IMR-90 (cell line): ENCODE measurements at places on chromosomes 2 and 18. TPM values are rescaled to one million over a fixed set of nuclear protein-coding genes. Genes with fewer than 3 reads are reported as not detected.
A peak's percentile ranks its signal among the peaks of the same experiment; 100 is the strongest.

DNA sequence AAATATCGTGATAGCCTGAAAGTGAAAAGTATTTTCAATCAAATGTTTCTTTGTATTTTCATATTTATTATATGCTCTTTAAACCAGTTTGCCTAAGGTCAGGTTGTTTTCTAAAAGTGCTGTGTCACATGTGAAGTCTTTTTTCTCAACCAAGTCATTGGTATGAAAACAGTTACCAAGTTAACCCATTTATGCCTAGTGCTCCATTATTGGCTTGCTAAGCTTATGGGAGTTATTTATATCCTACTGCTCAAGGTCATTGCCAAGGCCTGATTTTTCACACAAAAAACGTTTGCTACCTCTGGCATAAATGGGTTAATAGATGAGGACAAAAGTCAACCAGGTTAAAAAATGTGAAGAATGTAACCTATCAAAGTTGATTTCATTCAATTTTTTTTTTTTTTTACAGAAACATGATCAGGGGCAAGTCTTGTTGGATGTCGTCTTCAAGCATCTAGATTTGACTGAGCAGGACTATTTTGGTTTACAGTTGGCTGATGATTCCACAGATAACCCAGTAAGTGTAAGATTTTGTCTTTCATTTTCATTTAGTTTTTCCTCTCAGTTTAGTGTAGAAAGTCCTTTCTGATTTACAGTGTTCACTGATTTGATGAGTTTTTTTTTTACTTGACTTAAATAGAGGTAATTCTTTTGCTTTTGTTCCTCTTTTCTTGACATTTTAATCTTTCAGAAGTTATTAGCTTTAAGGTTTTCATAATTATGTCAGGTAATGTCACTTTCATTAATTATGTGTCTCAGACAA is 102.6 kb downstream of the PTPN4 start:
- DNase-seq = no peak

CPLX4 gene
- not detected in 2 replicates for total RNA-seq

- DNase-seq = no peak
Measured at GRCh38 chr18:43275546-43275945, 1.7 kb downstream of the SYT4 start.

GRCh38 chr2:44716131-44716530 is 225.4 kb upstream of the SIX3 start:
- no peak for DNase-seq

- DNase-seq = no peak
Measured at GRCh38 chr18:55544014-55544413, 44.0 kb downstream of the TCF4 start.

DNA sequence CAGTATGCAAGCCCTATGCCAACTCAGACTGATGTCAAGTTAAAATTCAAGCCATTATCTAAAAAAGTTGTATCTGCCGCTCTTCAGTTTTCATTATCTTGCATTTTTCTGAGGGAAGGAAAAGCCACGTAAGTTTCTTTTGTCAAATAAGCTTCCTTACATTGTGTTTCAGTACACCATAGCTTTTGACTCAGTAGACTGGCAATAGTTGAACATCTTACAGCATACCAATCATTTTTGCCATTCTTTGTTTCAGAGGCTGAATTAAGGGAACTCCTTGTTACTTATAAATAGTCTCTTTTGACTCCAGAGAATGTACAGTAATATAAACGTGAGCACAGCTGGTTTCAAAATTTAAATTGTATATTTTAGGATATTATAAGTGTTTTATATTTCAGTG is 120.6 kb downstream of the EHBP1 start:
- peak; percentile 65 for DNase-seq

GRCh38 chr2:190188289-190188688 is 125.8 kb upstream of the MSTN start:
- DNase-seq = no peak

CCBE1 gene
- total RNA-seq = 93.9 and 148 TPM in 2 replicates

MEP1B gene
- not detected in 2 replicates for total RNA-seq

LOXHD1 gene
- total RNA-seq = not detected in 2 replicates

GRCh38 chr2:229445501-229446211 is 174.6 kb upstream of the PID1 start:
- DNase-seq = peak; percentile 16

PROKR1 gene
- total RNA-seq = not detected in 2 replicates

DNA sequence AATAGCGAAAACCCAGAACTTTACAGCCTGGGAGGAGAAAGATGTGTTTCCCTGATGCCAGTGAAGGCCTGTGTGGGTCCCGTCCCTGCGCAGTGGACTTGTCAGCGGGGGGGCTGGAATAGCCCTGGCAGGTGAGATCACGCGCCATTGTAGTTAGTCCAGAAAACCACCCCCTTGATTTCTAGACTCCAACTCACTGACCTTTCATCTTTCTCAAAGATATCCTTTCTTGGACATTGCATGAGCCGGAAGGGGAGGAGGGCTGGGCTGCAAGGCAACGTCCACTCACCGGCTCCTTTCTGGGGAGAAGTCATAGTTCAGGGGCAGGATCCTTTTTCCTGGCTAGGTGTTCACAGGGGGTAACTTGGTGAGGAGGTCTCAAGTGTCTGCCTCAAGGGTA is 22.3 kb upstream of the ASAP2 start:
- no peak for DNase-seq

CFC1 gene
- total RNA-seq = not detected in 2 replicates

GRCh38 chr18:75210274-75211001 is at the start of gene TSHZ1:
TSHZ1 (plus strand) TSS chr18:75210797; CDS start chr18:75211877, 1,080 bp downstream.
- peak; percentile 88 for DNase-seq

DNA sequence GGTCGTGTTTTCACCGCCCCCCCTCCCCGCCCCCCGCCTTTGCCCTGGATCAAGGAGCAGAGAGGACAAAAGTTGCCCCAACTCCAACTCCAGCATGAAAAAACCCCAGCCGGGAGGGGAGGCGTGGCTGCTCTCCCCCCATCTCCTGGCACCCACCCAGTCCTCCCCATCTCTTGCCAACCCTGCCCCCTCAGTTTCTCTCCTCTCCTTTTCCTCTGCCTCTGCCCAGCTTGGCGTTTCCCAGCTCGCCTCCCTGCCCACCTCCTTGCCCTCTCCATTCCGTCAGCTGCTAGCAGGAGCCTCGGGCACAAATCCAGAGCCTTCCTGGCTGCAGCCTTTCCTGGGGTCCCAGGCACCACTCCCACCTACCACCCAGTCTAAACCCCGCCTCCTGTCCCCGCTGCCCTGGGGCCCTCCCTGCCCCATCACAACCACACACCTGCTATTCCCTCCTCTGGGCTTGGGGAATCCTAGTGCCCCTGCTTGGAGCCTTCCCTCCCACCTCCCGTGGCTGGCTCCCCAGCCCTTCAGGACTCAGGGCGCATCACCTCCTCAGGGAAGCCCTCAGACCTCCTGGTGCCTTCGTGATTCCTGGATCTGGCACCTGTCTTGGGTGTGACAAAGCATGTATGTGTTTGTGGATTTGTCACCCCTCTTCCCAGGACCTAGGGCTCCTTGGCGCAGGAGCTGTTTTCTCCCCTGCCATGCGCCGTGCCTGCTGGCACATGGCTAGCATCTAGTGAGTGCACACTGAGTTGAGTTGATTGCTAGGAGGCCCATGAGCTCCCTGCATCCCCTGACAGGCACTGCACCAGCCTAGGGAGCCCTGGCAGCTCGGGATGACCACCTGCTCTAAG is 209.1 kb downstream of the TFCP2L1 start:
- DNase-seq = no peak

DNA sequence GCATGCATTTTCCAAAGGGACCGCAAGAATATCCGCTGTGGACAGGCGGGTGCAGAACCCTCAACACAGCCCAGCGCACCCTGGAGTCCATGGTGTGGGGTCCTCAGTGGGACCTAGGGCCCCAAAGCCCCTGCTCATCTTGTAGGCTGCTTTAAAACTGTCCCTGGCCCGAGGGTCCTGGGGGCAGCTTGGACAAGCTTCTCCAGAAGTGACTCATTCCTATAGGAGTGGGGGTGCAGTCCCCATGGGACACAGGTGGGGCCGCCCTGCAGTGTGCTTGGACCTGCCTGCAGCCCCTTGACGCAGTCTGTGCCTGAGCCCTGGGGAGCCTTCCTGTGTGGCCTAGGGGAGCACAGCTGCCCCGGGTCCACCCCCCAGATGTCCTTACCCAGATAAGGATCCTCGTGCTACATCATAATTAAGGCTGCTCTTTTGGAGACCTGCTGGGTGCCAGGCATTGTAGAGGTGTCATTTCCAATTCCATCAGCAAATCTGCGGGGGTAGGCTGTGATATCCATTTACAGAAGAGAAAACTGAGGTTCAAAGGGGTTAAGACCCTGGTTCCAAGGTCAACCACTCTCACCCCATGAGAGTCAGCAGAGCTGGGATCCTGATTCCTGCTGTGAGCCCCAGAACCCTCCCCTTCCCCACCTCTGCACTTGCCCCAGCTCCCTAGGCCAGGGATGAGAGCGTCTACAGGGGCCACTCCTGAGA is 1.7 kb upstream of the HS6ST1 start:
- no peak for DNase-seq

MYO7B gene
- 0.18 and 0.28 TPM in 2 replicates for total RNA-seq

GREB1L gene
- under 0.01 TPM in 1 of 2 replicates, not detected in the other for total RNA-seq

GRCh38 chr2:204909791-204910190 is 364.5 kb downstream of the PARD3B start:
- DNase-seq = peak; percentile 79

GRCh38 chr18:59945544-59945943 is 45.7 kb downstream of the PMAIP1 start:
- no peak for DNase-seq

TDRD15 gene
- total RNA-seq = not detected in 2 replicates

- no peak for DNase-seq
Measured at GRCh38 chr2:168910330-168910729, 9.2 kb downstream of the G6PC2 start.

- no peak for DNase-seq
Measured at GRCh38 chr2:240144649-240145261, 4.3 kb upstream of the OTOS start.

DNA sequence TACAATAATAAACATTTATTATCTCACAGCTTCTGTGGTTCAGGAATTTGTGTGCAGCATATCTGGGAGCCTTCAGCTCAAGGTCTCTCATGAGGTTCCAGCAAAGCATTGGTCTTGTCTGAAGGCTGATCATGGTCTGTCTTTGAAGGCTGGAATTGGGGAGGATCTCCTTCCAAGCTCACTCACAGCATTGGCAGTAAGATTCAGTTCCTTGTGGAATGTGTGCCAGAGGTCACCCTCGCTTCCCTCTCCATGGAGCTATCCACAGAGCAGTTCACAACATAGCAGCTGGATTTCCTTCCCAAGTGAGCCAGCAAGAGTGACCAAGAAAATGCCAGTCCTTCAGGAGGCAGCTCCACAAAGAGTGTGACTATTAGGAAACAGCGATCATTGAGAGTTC is 202.2 kb upstream of the ST6GAL2 start:
- DNase-seq = no peak

GNLY gene
- not detected in 2 replicates for total RNA-seq
